ENCODE measurements at places on chromosomes 5 and 9.

DNA sequence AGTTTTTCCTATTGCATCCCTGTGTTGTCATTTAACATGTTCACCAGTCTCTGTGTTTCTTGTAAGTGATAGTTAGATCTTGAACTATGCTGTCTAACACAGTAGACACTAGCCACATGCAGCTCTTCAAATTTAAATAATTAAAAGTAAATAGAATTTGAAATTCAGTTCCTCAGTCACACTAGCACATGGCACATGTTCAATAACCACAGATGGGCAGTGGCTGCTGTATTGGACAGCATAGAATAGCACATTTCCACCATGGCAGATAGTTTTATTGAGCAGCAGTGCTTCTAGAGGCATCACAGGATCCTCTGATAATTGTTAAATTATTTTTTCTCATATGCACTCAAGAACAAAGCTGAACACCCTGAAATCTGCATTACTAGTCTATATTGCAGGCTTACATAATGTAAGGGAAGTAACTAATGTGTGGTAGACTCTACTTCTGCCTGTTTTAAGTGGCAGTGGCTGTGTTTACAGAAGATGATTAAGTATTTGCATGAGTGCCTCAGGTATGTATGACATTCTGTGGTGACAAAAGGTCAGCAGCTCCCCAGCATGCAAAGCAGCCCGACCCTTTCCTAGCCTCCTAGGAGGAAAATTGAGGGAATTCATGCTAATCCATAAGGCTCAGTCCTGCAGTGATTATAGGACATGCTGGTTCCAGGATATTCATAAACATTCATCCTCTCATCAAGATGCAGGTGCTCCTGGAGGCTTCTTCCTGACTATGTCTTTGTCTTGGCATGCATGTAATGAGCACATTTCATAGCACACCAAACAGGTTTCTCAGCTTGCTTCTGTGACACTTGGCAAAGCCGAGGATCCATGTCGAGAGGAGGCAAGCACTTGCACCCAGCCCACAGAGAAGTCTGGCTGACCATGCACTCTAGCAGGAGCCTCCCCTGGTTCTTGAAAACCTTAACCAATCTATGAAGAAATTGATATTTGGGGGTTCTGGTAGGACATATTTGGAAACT lies 45.5 kb downstream of the SH3RF2 start:
- DNase-seq: no peak

GRCh38 chr9:33142535-33142934 lies 24.6 kb downstream of the B4GALT1 start:
- DNase-seq: no peak

DNA sequence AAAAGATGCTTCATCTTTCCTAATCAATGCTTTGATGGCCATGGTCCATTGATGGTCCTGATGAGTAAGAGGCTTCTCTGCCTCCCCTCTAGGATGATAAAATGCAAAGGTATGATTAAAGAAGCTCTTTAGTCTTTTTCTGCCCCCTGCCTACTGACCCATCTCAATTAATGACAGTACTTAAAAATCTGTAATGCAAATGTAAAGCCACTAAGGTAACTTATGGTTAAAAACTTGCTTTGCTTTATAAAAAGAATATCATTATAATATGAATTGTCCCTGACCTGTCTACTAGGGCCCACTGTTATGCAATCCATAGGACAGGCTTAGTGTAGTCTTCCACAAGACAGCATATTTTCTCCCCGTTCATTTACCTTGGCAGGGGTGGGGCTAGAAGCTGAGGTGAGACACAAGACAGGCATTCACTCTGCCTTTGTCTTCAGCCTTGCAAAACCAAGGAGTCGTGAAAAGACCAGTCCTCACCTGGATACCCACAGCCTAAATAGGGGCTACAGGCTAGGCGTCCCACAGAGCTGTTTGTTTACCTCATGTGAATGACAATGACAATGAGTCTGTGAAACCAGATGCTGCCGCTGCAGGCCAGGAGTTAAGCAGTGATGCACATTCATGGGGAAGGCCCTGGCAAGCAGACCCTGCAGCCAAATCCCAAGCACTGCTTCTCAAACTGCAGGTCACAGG lies 60.4 kb downstream of the BNC2 start:
- no peak for DNase-seq

- DNase-seq: no peak
Measured at GRCh38 chr5:168423971-168424370, 62.3 kb upstream of the RARS1 start.

DNA sequence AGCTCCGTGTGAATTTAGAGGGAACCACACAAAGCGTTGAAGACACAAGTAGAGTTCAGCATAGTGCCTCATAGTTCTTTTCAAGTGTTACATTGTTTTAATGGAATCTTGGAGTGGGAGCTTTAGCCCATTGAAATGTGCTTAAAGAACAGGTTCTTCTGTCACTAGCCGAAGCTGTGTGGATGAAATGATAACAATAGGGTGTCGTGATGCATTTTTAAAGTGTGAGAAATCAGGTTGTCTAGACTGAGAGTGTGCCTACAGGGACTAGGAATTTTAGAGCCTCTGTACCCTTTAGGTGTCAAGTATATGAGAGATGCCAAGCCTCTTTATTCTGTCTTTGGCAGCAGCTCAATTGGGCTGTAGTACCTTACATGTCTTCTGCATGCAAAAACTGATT lies 83.0 kb downstream of the NDUFS4 start:
- DNase-seq: no peak

Measured in erythroblast (primary cell).